ENCODE measurements at places on chromosomes 12 and 14. TPM values are rescaled to one million over a fixed set of nuclear protein-coding genes. Genes with fewer than 3 reads are reported as not detected.
A peak's percentile ranks its signal among the peaks of the same experiment; 100 is the strongest.

DNA sequence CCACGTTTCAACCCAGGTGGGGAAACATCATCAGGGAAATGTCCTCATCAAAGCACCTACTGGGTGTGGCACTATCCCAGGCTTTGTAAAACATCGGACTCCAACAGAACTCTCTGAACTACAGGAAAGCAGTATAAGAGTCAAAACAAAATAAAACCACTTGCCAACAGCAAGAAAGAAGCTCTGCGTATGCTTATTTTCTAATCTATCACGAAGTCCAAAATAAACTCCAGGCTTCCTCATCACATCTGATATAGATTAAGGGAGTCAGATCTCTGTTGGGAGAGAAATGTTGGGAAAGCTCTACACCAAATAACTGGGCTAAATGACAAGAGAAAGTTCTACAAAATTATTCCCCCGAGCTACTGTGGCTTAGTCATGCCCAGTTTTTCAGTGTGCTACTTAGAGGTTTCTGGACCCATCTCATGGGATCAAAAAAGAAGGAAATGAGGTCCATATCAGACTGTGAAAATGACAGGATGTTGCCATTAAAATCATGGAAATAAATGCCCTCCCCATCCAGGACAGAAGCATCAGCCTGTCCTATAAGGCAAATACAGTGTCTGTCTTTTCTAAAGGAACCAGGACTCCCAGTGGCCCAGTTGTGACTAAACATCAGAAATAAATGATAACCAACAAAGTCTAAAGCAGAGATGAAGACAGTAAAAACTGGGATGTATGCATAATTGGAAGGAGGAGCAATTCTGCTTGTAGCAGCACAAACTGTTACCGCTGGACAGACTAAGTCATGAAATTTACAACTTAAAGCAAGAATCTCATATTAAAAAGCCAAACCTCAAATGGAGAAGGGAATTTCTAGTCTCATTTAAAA is 149.5 kb downstream of the STXBP6 start:
- no peaks in the 10 kb centered on the region for H3K4me1 ChIP-seq
- no peak overlapping the region for H3K4me3 ChIP-seq
- no peak for DNase-seq
- H3K27ac ChIP-seq: no peak overlapping the region

Gene GPR68
- total RNA-seq: not detected

DNA sequence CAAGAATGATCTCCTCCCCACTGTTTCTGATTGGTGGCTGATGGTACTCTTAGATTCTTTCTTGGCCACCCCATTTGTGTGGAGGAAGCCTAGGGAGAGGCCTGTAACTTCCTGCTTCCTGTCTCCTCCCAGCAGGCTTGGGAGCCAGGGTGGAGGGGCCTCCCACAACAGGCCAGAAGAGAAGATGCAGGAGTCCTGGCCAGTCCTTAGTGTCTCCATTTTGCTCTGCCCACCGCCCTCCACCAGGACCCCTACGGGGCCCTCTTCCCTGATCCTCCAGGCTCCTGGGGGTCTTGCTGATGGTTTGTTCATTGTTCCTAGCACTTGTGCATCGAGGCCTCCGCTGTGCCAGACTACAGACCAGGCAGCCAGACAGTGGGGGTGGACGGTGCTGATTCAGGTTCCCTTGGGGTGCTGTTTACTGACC is 6.8 kb downstream of the TSPAN9 start:
- H3K4me3 ChIP-seq: no peak overlapping the region
- H3K27me3 ChIP-seq: no peaks in the 10 kb centered on the region
- H3K36me3 ChIP-seq: no peaks in the 10 kb centered on the region

GRCh38 chr14:54470701-54471100 is 18.1 kb downstream of the GMFB start:
- H3K4me3 ChIP-seq: no peak overlapping the region
- no peaks in the 10 kb centered on the region for H3K36me3 ChIP-seq
- peaks cover 16% of the 10 kb centered on the region for H3K4me1 ChIP-seq
- no peak overlapping the region for H3K27ac ChIP-seq

Gene OVCH1
- total RNA-seq: 0.57 TPM

Gene SLC17A8
- total RNA-seq: 0.28 TPM

Gene RASSF3
- 34.9 TPM for total RNA-seq

Gene MIS18BP1
- total RNA-seq: 10.6 TPM

DNA sequence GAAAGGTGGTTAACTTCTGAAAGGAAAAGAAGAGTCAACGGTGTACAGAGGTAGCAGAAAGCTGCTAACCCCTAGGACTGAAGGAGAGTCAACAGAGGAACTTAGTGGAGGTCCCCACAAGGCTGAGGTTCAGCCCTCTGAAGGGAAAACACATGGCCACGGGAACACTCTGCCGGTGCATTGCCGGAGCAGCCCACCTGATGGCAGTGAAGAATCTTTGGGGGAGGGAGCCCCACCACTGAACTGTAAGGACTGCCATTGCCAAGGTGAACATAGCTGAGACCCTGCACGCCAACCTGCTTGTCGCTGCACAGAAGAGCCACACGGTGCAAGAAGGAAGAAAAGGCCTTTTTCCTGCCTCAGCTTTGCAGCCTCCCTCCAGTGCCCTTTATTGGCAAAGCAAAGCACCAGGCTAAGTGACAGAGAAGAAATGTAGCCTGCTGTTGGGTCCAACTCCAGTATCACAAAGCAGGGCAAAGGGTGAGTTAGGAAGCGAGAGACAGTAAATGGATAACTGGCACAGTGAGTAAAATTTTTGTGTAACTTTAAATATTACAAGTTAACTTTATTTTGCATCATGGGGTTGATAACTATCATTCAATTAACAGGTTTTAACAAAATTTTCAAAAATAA is 76.9 kb downstream of the LIN52 start:
- H3K4me3 ChIP-seq: no peak overlapping the region
- DNase-seq: no peak
- no peaks in the 10 kb centered on the region for H3K27me3 ChIP-seq
- no peaks in the 10 kb centered on the region for H3K36me3 ChIP-seq

GRCh38 chr14:24232645-24233537 is at the start of gene GMPR2:
Gene GMPR2 (plus strand): TSS chr14:24232929. CDS start chr14:24233254, 325 bp downstream.
- peaks cover 29% of the 10 kb centered on the region for H3K4me1 ChIP-seq
- peak within 1 kb of the TSS; percentile 76 for H3K4me3 ChIP-seq
- H3K36me3 ChIP-seq: peaks cover 39% of the 10 kb centered on the region
- DNase-seq: peak; percentile 78
- H3K27ac ChIP-seq: peak within 1 kb of the TSS; percentile 67

DNA sequence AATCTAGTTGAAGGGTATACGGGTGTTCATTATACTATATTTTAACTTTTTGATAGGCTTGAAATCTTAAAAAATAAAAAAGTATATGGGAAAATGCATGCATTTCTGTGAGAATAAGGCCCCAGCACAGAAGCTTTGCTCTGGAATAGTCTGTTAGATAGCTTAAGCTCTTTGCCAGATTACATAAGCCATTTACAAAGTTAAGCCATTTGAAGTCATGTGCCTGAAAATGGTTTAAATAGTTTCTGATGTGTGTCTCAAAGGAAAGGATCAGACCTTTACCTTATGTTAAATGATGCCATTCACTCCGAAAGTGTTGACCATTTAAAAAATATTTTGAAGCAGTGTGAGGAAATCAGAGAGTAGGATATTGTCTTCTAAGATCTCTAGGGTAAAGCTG is 51.3 kb downstream of the WASHC4 start:
- no peaks in the 10 kb centered on the region for H3K4me1 ChIP-seq
- peaks cover 66% of the 10 kb centered on the region for H3K36me3 ChIP-seq
- no peak for DNase-seq
- no peak overlapping the region for H3K27ac ChIP-seq

DNA sequence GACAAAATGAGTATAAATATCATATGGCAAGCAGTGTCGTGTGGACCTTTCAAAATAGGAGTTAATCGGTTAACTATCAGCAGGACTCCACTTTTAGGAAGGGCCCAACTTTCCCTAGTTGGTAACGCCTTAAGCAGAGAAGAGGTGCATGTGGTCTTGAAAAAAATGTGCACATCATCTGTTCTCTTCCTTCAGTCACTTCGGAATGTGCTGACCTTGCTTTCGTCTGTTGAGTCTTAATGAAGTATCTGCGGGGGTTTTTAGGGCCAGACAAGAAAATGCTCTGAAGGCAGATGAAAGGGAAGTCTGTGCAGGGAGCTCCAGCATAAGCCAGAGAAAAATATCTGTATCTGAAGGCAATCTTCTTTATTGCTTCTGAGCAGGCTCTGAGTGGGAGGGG is 185.2 kb downstream of the AEBP2 start:
- no peaks in the 10 kb centered on the region for H3K4me1 ChIP-seq
- H3K27ac ChIP-seq: no peak overlapping the region
- no peaks in the 10 kb centered on the region for H3K36me3 ChIP-seq
- H3K27me3 ChIP-seq: no peaks in the 10 kb centered on the region
- no peak for DNase-seq
- H3K4me3 ChIP-seq: no peak overlapping the region

Gene XPOT
- 44.9 TPM for total RNA-seq

DNA sequence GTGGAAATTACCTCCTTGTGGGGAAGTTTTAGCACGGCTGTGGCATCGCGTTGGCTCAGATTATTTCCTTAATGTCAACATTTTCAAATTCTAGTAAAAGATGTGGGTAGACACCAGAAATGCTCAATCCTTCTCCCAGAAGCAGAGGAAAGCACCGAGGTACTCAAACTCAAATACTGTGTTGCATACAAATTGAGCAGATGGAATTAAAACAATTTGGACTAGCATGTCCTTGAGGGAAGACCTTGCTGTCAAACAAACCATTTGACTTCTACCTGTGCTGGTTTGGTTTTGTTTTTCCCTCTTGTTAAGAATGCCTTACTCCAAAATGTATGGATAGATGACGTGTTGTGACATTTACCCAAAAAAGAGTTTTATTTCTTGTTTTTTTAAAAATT is 136.4 kb downstream of the CNTN1 start:
- no peak overlapping the region for H3K4me3 ChIP-seq
- DNase-seq: no peak
- no peaks in the 10 kb centered on the region for H3K36me3 ChIP-seq
- H3K4me1 ChIP-seq: no peaks in the 10 kb centered on the region

DNA sequence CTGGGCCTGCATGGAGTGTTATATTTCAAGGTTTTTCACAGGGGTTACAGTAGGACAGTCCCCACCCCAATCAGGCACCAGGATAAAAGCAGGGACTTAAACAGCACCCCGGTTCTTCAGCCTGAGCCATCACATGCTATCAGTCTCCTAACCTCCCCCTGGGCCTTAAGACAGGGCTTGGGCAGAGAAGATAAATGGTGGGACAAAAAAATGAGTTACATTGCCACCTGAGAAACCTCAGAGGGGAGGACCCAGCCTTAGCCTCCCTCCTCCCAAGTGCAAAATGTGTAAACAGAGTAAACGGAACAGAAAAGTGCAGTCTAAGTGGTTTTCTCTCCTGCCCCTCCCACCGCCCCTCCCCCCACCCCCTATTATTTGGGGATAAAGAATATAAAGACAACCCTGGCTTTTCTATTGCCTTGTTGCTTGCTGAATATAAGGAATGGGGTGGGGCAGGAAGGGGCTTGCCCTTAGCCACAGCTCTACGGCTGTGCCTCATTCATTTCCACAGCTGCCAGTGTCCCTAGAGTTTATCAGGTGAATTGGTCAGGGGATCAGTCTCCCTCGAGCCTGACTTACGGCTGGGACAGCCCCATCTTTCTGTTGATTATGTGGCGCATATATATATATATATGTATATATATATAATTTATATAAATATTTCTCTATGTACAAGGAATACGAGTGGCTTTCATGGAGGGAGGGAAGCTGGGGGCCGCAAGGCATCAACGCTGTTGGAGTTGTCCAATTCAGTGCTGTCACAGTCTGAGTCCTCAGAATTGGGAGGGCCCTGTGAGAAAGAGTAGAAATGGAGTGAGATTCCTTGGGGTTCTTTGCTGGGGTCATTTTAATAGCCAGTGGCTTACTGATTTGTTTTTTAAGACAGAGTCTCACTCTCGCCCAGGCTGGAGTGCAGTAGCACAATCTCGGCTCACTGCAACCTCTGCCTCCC is 18.5 kb downstream of the MAP3K12 start:
- H3K36me3 ChIP-seq: no peaks in the 10 kb centered on the region
- peaks cover 45% of the 10 kb centered on the region for H3K4me1 ChIP-seq
- no peak overlapping the region for H3K27ac ChIP-seq

- no peak overlapping the region for H3K27ac ChIP-seq
- no peak overlapping the region for H3K4me3 ChIP-seq
- DNase-seq: no peak
- H3K4me1 ChIP-seq: peaks cover 11% of the 10 kb centered on the region
- H3K27me3 ChIP-seq: peaks cover 38% of the 10 kb centered on the region
- H3K36me3 ChIP-seq: no peaks in the 10 kb centered on the region
Observed at GRCh38 chr12:48985475-48985897, 7.4 kb downstream of the WNT1 start.

DNA sequence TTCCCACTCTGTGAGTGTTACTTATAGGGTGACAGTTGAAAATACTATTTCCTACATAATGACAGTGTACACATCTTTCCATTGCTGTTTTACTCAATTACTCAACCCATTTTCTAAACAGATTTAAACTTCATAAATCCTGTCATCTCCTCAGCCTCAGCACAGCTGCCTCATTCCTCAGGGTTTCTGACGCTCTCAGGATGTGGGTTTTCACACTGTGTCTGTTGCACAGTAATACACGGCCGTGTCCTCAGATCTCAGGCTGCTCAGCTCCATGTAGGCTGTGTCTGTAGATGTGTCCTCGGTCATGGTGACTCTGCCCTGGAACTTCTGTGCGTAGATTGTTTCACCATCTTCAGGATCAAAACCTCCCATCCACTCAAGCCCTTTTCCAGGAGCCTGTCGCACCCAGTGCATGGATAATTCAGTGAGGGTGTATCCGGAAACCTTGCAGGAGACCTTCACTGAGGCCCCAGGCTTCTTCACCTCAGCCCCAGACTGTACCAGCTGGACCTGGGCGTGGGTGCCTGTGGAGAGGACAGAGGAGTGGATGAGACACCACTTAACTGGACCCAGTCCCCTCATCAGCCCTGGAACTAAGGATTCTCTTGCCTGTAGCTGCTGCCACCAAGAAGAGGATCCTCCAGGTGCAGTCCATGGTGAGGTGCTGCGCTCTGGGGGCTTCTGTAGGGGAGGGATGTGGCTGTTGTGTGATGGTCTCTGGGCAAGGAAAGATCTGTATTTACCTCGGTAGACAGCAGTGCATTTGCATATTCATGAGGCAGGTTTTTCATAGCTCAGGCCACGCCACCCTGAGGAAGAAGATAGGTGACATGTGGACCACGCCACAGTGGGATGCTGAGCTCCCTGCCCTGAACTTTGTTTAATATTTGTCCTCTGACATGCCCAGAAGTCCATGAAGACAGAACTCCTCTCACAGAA is 750.2 kb downstream of the TMEM121 start:
- H3K36me3 ChIP-seq: no peaks in the 10 kb centered on the region
- H3K4me1 ChIP-seq: no peaks in the 10 kb centered on the region
- DNase-seq: no peak
- no peak overlapping the region for H3K27ac ChIP-seq

DNA sequence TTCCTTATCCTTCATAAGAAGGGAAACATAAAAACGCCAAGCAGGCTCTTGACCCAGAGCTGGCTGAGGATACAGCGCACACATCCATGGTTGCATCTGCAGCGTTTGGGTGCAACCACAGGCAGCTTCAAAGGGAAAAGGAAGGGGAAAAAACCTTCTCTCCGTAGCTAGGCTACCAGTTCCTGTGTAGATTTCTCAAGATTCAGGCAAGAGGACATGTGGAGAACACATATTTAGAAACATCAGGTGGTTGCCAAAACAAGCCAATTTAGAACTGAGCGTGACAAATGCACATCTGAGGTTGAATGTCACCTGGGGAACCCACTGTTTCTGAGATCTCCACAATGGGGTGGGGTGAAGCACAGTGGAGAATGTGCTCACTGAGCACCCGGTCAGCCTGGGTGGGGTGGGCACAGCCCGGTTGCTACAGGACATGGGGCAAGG is 78.3 kb upstream of the BDKRB2 start:
- no peak overlapping the region for H3K4me3 ChIP-seq
- no peak for DNase-seq
- H3K27me3 ChIP-seq: no peaks in the 10 kb centered on the region

GRCh38 chr12:104281636-104282035 is 21.9 kb upstream of the EID3 start:
- peak overlapping the region; percentile 48 for H3K27ac ChIP-seq
- no peaks in the 10 kb centered on the region for H3K27me3 ChIP-seq
- DNase-seq: no peak
- no peaks in the 10 kb centered on the region for H3K36me3 ChIP-seq
